ENCODE measurements at places on chromosomes 12 and 14.

GRCh38 chr14:49977126-49977841 lies 84.4 kb downstream of the ARF6 start:
- no peak for DNase-seq
- no peaks in the 10 kb centered on the region for H3K36me3 ChIP-seq
- no peak overlapping the region for H3K27ac ChIP-seq
- H3K4me1 ChIP-seq = peaks cover 7% of the 10 kb centered on the region
- H3K27me3 ChIP-seq = peaks cover 4% of the 10 kb centered on the region

DNA sequence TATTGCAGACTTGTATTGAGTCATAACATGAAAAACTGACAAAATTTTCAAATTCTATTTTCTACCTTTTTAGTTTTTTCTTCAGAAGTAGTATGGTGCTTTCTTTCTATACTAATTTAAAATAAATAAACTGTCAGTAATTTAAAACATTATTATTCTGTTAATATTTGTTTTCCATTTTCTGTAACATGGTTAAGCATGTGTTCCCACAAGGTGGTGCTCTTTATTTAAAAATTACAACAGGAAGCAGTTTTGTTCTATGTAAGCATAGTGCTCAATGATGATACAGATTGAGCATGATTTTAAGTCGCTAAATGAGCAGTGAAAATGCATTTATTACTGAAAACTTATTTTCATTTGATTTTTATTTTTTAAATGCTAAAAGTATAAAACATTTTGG lies 114.6 kb downstream of the PPFIA2 start:
- no peak overlapping the region for H3K27ac ChIP-seq
- H3K4me3 ChIP-seq = no peak overlapping the region
- H3K4me1 ChIP-seq = no peaks in the 10 kb centered on the region
- no peaks in the 10 kb centered on the region for H3K27me3 ChIP-seq
- no peaks in the 10 kb centered on the region for H3K36me3 ChIP-seq

DNA sequence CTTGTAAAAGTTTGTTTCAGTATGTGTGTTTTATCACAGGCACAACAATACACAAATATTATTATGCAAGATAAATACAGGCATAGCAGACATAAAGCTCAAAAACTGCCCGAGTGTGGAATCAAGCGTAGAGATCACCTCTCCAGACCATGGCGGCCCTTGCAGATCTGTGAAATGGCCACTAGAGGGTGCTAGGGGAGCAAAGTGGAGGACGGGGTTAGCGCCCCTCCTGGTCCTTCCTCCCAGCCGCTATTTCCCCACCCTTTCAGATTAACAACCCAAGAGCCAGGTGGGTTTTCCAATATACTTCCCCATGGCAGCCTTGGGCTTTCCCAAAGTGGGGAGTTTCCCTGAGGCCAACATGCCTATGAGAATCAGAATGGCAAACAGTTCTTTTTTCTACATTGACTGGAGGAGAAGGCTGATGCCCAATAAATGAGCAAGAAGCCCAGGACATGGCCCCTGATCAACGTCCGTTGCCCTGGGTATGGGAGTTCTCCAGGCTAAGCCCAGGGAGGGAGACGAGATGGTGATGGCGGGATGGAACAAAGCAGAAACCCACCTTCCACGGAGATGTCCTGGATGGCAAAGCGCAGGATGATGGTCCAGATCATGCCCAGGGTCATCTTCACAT lies 67.4 kb downstream of the ACTN1 start:
- H3K4me3 ChIP-seq = no peak overlapping the region
- peak; percentile 87 for DNase-seq
- H3K4me1 ChIP-seq = peaks cover 14% of the 10 kb centered on the region
- peaks cover 2% of the 10 kb centered on the region for H3K27me3 ChIP-seq
- no peak overlapping the region for H3K27ac ChIP-seq

DNA sequence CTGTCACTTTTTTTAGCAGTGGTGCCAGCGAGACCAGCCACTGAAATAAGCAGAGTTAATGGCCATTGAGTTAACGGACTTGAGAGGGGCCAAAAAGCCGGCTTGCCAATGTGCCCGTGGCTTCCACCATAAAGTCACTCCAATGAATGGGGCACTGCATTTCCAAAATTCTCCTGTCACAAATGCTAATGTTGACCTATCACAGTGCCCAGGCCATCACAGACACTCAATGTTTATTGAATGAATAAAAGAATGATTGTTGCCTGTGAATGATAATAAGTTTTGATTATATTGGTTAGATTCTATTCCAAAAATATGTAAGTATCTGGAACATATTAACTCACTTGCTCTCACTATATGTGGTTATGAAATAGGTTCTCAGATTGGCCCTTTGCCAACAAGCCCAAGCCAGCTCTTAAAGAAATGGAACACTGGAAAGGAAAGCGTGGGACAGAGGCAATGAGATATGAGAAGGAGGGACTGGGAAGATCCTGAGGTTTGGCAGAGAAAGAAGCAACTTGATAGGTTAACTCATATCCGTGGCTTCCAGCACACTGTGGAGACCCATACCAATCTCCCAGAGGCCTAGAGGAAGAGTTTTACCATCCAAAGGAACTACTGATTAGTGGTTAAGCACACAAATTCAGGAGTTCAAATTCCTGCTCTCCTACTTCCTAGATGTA lies 108.7 kb downstream of the BTG1 start:
- no peaks in the 10 kb centered on the region for H3K27me3 ChIP-seq
- no peaks in the 10 kb centered on the region for H3K36me3 ChIP-seq
- no peak for DNase-seq
- no peak overlapping the region for H3K4me3 ChIP-seq
- no peak overlapping the region for H3K27ac ChIP-seq

GRCh38 chr12:85310025-85310424 lies 30.0 kb downstream of the ALX1 start:
- H3K27ac ChIP-seq = no peak overlapping the region
- H3K4me3 ChIP-seq = peak overlapping the region; percentile 72
- peaks cover 15% of the 10 kb centered on the region for H3K4me1 ChIP-seq
- H3K27me3 ChIP-seq = peaks cover 2% of the 10 kb centered on the region
- no peaks in the 10 kb centered on the region for H3K36me3 ChIP-seq

- no peak overlapping the region for H3K4me3 ChIP-seq
- H3K27ac ChIP-seq = no peak overlapping the region
- H3K36me3 ChIP-seq = peaks cover 10% of the 10 kb centered on the region
Measured at GRCh38 chr14:78576437-78577166, 406.4 kb downstream of the NRXN3 start.

DNA sequence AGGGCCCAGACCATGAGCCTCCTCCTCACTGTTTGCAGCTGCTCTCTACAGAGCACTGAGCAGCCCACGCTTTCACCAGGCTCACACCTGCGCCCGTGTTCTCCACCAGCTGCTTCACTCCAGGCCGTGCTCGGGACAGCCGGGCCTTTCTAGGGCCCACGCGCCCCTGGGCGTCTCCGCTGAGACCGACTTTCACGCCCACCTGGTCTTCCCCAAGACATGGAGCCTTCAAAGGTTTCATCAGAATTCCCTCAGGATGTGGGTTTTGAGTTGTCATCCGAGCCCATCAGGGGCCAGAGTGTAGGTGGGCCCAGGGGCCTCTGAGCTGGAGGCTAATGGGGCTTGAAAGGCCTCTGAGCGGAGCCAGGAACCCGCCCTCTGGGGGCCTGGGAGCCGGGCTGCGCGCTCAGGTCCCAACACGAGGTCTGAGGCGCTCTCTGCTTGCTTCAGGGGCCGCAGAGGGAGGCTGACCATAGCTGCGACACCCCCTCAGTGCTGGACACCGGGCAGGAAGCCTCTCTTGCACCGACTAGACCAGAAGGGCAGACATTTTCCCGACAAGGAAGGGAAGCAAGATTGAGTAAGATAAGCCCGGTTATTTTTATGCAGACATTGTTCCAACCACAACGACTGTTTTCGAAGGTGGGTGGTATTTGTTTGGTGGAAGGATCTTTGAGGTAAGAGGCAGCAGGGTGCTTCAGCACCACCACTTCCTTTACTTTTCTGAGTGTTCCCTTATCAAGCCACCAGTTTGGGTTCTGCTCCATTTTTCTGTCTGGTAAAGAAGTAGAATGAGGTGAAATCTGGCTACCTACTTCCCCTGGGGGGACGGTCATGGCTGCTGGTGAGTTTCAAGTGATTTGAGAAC lies 125.0 kb upstream of the FUT8 start:
- H3K27ac ChIP-seq = no peak overlapping the region
- H3K27me3 ChIP-seq = peaks cover 2% of the 10 kb centered on the region
- no peak overlapping the region for H3K4me3 ChIP-seq
- no peaks in the 10 kb centered on the region for H3K4me1 ChIP-seq

DNA sequence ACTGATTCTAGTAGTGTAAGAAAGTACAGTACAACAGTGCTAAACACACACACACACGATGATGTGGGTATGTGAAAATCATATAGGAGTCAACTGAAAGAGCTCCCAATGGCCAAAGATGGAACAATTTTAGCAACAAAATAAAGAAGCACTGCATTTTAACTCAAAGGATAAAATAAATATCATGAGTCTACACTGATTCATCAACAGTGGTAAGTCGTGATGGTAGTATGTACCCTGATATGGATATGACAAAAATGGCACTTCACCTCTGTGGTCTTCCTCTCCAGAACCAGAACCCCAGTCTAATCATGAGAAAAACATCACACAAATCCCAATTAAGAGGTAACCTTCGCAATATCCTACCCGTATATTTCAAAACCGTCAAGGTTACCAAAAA lies 41.4 kb upstream of the TBPL2 start:
- H3K36me3 ChIP-seq = no peaks in the 10 kb centered on the region
- H3K27ac ChIP-seq = no peak overlapping the region
- no peak overlapping the region for H3K4me3 ChIP-seq
- H3K4me1 ChIP-seq = no peaks in the 10 kb centered on the region

DNA sequence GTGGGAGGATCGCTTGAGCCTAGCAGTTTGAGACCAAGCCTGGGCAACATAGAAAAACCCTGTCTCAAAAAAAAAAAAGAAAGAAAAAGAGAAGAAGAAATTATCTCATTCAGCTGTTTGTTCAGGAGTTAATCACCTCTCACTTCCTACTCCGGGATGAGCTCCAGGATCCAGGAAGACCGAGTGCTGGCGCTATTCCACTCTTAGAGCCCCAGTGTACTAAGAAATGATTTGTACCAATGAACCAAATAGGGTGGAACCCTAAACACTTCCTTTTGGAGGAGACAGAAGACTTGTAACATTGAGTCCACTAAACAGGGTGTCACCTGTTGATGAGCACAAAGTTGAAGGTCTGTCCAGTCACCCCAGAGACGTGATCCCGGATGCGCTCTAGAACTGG lies 3.6 kb downstream of the ALKBH2 start:
- DNase-seq = no peak
- H3K4me1 ChIP-seq = peaks cover 6% of the 10 kb centered on the region
- no peaks in the 10 kb centered on the region for H3K36me3 ChIP-seq

GRCh38 chr14:87617079-87617478 lies 375.9 kb downstream of the GALC start:
- no peak overlapping the region for H3K4me3 ChIP-seq
- DNase-seq = no peak
- no peaks in the 10 kb centered on the region for H3K27me3 ChIP-seq
- H3K4me1 ChIP-seq = no peaks in the 10 kb centered on the region
- no peak overlapping the region for H3K27ac ChIP-seq

DNA sequence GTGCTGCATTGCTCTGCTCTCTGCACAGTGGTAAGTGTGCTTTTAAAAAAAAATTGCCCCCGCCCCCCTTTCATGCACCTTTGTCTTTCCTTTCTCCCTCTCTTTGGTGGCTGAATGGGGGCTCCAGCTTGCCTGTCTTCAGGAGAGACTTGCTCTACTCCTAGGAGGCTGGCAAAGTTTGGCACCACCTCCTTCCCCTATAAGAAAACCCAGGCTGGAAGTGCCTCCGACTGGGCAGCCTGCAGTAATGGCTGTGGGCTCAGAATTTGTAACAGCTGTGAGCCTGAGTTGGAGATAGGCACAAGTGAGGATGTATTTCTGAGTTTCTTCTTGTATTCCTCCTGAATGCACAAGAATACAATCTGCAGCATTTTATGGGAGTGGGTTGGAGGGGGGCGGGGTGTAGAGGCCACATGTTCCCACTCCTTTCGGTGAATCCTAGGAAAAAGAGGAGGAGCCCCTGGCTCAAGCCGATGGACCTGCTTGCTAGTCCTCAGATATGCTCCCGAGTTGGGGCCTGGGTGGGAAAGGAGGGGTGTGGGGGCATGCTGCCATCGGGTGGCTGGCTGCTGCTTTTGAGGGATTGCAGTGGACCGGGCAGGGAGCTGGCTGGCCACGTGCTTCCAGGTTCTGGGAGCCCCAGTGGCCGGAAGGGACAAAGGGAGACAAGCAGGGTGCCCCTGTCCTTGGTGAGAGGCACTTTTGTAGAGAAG lies 124.3 kb downstream of the TSPAN9 start:
- peaks cover 52% of the 10 kb centered on the region for H3K4me1 ChIP-seq
- peaks cover 5% of the 10 kb centered on the region for H3K36me3 ChIP-seq
- H3K27me3 ChIP-seq = peaks cover 23% of the 10 kb centered on the region
- peak overlapping the region; percentile 97 for H3K4me3 ChIP-seq

- no peak for DNase-seq
- no peak overlapping the region for H3K4me3 ChIP-seq
- no peaks in the 10 kb centered on the region for H3K36me3 ChIP-seq
- H3K27ac ChIP-seq = no peak overlapping the region
Measured at GRCh38 chr12:69947897-69948296, 122.9 kb downstream of the MYRFL start.

DNA sequence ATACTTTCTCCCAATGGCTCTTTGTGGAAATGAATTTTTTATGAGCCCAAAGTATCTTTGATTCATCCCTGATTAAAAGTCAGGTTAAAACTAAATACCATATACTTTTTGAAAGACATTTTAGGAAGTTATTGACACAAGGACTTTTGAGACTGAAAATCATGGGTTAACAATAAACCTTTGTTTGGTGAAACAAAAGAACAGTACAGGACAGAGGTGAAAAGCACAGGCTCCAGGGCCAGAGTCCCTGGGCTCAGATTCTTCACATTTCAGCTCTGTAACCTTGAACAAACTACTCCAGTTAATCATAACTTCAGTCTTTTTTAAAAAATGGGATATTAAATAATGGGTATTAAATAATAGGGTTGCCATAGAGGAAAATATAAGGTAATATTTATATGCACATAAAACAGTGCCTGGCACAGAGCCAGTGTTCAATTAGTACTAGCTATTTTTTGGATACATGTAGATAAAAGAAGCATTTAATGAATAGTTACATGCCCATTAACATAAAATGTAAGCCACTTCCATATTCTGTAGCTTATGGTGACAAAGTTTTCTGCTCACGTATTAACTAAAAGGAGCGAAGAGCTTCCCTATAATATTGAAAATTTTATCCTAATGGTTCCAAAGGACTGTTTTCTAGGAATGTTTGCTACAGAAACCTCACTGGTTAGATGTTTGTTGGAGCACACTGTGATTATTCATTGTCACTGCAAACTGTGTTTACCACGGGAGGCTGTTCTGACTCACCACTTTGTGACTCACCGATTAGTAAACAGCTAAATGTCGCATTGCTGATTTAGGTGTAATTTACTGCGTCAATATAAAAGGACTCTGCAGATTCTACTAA lies 255.4 kb downstream of the DAD1 start:
- no peaks in the 10 kb centered on the region for H3K4me1 ChIP-seq
- no peaks in the 10 kb centered on the region for H3K36me3 ChIP-seq
- no peak overlapping the region for H3K4me3 ChIP-seq
- no peak overlapping the region for H3K27ac ChIP-seq
- no peak for DNase-seq

- peak overlapping the region; percentile 96 for H3K4me3 ChIP-seq
- H3K27ac ChIP-seq = peak overlapping the region; percentile 98
- H3K4me1 ChIP-seq = peaks cover 17% of the 10 kb centered on the region
- no peak for DNase-seq
Measured at GRCh38 chr14:31208546-31209424, 1.2 kb upstream of the HECTD1 start.

- no peaks in the 10 kb centered on the region for H3K36me3 ChIP-seq
- H3K4me3 ChIP-seq = peak overlapping the region; percentile 84
- peaks cover 11% of the 10 kb centered on the region for H3K4me1 ChIP-seq
- H3K27ac ChIP-seq = no peak overlapping the region
- H3K27me3 ChIP-seq = peaks cover 26% of the 10 kb centered on the region
Measured at GRCh38 chr12:107318806-107319532, 225.6 kb upstream of the CRY1 start.

Measured in glutamatergic neuron (in vitro differentiated cells).